NCI-H1105 treated with DMSO at 0.1 percent for 48 hours (cell line): ENCODE measurements at places on chromosomes 5 and 9.

DNA sequence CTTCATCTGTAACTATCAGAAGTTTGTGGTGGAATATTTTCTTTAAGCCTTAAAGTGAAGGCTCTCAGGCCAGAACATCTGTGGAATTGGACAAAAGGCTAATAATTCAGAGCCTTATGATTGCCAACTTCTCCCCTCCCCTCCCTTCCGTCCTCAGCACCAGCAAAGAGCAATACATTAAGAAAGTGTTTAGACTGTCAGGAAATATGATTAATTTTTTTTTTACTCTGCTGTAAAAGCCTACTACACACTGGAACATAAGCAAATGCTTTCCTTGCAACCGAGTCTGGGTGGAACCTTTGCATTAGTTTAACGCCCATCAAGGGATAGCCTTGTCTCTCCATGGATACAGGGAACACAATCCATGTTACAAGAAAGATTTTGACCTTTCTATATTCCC lies 110.3 kb upstream of the TARS1 start:
- DNase-seq = no peak

DNA sequence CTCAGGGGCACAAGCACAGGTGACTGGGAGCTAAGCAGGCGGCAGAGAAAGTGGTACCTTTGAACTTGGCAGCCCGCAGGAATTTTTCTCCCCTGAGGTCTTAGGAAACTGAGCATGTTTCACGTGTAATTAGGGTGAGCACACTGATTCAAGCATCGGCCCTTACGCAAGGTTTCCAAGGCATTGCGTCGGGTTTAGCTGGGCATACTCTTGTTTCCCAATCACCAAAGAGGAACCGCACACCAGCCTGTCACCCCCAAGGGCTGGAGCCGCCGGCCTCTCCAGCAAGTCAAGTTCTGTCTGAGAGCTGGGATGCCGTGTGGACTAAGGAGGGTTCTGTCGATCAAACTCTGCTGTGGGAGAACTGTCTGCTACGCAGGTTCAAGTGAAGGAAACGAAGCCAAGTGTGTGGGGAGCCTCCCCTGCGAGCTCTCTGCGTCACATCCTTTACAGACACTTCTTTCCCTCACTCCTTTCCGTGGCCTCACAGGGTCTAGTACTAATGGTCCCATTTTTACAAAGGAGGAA lies 53.0 kb downstream of the ERGIC1 start:
- DNase-seq = no peak

DNA sequence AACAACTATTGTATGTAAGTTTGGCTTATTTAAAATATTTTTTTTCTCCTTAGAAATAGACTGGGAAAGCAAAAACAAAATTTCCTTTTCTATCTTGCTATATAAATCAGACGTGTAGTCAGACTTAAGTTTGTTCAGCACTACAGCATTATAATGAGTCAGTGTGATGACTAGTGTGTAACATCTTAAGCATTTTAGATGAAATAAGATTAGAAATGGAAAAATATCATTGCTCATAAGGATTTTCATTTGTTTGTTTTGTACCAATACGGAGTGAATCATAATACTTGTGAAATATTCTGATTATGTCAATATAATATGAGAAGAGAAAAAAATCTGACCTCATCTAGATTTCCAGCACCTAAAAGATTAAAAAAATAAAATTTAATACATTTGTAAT lies 64.7 kb upstream of the RICTOR start:
- no peak for DNase-seq

DNA sequence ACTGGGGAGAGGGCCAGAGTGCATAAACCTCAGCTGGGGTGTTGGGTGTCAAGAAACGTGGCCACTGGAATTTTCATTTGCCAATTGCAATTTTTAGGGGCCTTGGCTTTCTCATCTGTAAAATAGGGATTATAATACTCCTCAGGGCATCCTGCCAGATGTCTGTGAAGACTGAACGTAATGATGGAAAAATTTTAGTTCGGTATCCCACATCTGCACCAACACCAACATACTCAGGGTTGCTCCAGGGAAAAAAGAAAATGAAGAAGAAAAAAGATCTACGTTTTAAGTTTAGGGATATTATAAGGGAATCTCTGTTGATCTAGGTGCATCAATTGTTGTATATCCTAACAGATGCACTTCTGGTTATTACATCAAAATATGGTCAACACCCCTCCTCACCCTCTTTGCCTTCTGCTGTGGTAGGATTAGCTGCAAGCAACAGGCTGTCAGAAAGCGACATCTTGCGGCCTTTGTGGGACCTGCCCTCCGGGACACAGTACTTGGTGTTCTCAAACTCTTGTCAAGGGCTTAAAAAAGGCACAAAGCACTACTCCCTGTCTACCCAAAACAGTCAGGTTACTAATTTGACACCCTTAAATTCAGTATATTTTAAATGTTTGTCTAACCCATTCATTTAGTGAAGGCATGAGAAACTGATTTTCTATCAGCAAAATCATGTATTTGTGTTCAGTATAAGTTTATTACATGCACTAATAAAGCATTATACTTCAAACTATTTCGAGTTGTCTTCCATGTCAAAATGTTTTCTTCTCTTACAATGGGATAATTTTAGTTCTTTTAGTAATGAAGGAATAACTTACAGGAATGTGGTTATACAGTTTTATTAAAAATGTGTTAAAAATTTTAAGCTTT lies 8.3 kb upstream of the TBC1D2 start:
- peak; percentile 62 for DNase-seq

- DNase-seq = no peak
Observed at GRCh38 chr9:137811283-137811870, 66.2 kb upstream of the CACNA1B start.

DNA sequence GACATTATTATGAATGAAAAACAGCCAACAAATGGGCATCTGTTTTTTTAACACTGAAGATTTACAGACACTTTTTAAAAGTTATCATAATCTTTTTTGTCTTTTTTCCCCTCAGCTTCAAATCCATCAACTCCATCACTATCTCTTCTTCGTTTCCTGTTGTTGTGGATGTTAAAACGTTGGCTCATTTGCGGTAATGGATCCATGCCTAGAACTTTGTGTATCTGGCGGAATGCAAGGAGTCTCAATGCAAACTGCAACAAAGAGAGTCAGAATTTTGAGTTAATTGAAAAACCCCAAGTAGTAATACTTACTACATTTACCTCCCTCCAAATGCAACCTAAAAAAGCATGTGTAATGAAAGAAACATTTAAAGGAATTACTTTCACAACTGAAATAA lies 42.9 kb upstream of the MTMR12 start:
- no peak for DNase-seq

GRCh38 chr9:132728497-132728896 lies 58.2 kb downstream of the GTF3C4 start:
- DNase-seq = no peak

- DNase-seq = no peak
Observed at GRCh38 chr5:154223320-154223719, 32.8 kb downstream of the GALNT10 start.

DNA sequence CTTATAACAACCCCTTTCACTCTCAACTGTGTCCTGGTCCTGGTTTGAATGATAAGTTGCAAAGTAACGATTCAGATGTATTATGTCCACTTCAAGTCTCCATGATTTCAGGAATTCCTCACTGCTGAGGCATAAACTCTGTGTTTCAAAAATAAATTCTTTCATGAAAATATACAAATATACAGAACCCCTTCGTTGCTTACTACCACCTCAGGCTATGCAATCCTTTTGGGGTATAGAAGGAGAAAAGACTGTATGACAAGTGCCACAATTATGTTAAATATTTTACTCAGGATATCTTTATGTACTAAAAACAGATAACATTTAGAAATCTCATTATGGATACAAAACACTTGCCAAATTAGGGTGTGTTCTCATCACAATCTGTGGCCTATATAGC lies 190.7 kb downstream of the KCTD16 start:
- DNase-seq = no peak

DNA sequence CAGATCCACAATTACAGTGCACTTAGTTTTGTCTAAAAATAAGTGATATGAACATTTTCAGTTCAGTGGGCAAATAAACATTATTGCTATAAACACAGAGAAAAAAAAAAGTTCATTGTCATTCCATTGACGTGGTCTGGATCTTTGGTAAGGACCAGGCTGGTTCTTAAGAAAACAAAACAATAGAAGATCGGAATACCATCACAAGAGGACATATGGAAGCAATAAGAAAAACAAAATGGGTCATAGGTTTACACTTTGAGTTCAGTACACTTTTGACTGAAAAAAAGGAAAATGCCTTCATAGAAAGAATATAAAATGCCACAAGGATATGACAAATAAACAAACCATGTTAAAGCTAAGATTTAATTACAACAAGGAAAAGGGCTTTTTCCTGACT lies 289.5 kb upstream of the TYRP1 start:
- no peak for DNase-seq

DNA sequence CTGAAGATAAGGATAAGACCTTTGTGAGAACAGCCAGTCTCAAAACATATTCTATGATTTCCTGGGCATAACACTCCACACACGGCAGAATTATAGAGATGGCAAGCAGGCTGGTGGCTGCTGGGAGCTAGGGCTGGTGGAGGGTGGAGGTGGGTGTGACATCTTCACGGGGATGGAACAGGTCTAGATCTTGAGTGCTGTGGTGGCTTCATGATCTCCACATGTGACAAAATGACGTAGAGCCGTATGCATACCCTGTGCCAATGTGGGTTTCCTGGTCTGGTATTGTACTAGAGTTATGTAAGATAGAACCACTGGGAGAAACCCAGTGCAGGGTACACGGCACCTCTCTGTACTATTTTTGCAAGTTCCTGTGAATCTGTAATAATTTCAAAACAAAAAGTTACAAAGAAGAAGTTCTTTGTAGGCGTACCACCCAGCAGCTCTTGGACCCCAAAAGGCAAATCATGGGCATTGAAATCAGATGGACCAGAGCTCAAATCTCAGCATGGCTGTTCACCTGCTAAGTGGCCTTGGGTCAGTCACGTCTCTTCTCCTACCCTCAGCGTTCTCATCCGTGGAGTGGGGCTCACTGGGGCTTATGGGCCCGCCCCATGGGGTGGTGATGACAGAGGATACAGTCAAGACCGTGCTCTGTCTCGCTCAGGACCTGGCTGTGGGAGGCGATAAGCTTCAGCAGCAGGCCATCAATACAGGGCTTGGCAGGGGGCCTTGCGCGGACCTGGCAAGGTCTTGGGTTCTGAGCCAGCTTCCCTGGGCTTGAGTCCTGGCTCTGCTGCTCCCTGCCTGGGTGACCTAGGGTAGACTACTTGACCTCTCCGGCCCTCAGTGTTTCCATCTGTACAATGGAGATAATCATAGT lies 74.7 kb upstream of the UNC5A start:
- no peak for DNase-seq

GRCh38 chr5:135222171-135222681 lies 176.8 kb downstream of the MACROH2A1 start:
- no peak for DNase-seq

DNA sequence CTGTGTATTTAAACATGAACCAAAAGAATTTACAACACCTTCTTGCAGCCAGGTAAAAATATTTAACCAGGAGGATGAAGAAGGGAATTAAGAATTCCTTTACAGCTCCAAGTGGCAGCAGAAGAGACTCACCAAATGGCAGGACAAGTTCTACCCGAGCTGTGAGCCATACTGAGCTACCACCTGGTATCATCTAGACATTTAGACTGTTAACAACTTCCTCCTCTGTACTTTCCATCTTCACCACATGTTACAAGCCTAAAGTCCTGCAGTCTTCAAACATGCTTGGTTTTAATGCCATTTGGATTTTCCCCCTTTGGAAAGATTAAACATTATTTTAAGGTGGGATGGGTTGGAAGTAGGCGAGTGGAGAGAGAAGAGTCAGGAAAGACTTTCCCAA lies 190.2 kb downstream of the TRPM6 start:
- DNase-seq = no peak

GRCh38 chr5:1772634-1773033 lies 27.0 kb downstream of the MRPL36 start:
- no peak for DNase-seq

DNA sequence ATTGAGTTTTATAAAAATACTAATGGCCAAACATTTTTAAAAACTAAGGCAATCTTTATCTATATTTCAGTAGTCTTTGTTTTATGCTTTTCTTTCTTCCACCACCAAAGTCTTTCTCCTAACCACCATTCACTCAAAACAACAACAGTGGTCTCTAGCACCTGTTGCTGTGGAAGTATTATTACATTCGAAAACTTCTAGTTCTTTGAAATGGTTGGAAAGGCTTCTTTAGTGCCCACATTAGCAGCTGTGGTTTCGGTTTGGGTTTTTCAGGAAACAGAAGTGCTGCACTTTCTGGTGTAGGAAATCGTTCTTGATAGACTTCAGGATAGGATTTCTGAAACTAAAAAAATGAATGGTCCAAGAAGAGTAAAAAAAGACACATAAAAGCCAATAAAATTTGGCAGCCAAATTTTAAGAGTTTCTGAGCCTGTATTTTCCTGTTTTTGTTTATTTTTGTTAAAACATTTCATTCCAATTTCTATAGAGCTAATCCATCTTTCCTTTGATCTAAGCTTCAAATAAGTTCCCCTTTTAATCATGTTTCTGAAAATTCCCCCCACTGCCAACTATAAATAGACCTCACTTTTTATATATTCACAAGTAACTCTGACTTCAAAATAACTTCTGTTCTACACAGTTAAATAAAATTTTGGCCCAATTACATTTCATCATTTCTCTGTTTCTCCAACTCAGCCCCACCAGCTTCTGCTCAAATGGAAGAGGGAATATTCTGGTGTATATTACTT lies 102.2 kb downstream of the DEPDC1B start:
- no peak for DNase-seq

- no peak for DNase-seq
Observed at GRCh38 chr9:23044549-23044948, 597.9 kb downstream of the DMRTA1 start.

DNA sequence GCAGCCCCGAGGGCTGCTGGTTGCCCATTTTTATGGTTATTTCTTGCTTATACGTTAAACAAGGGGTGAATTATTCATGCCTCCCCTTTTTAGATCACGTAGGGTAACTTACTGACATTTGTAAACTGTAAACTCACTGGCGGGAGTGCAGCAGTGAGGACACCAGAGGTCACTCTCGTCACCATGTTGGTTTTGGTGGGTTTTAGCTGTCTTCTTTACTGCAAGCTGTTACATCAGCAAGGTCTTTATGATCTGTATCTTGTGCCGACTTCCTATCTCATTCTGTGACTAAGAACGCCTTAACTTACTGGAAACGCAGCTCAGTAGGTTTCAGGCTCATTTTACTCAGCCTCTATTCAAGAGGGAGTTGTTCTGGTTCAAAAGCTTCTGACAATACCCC lies 155.0 kb upstream of the PRDM9 start:
- DNase-seq = peak; percentile 32

DNA sequence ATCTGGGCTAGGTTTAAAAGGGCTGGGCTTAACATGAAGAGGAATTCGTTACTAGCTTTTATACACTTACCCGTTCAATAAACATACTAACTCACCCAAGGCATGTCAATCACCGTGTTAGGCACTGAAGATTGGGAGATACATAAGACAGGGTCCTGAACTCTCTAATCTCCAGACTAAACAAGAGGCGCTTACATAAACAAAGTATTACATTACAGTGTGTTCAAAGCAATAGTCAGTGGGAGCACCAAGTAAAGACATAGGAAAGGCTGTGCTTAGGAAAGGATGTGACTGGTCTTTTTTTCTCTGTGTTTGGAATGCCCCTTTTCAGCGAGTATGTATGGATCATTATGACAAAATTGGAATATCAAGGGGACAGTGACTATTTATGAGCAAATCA lies 203.6 kb upstream of the ADRA1B start:
- no peak for DNase-seq
